ENCODE measurements at places on chromosomes 6 and 20.

- no peak for DNase-seq
Measured at GRCh38 chr20:35040646-35041045, 52.0 kb downstream of the TRPC4AP start.

GRCh38 chr6:145110109-145110508 is 625.2 kb downstream of the EPM2A start:
- DNase-seq = no peak

GRCh38 chr6:128339635-128340450 is 180.6 kb downstream of the PTPRK start:
- peak; percentile 60 for DNase-seq

GRCh38 chr6:170271771-170272314 is 19.0 kb downstream of the DLL1 start:
- no peak for DNase-seq

GRCh38 chr6:41439524-41440418 is 104.4 kb downstream of the NCR2 start:
- no peak for DNase-seq

GRCh38 chr6:36508532-36508931 is 38.7 kb downstream of the STK38 start:
- no peak for DNase-seq

- DNase-seq = no peak
Measured at GRCh38 chr20:32476684-32477593, 108.2 kb downstream of the NOL4L start.

- no peak for DNase-seq
Measured at GRCh38 chr6:165973473-165973872, 194.2 kb downstream of the TBXT start.

DNA sequence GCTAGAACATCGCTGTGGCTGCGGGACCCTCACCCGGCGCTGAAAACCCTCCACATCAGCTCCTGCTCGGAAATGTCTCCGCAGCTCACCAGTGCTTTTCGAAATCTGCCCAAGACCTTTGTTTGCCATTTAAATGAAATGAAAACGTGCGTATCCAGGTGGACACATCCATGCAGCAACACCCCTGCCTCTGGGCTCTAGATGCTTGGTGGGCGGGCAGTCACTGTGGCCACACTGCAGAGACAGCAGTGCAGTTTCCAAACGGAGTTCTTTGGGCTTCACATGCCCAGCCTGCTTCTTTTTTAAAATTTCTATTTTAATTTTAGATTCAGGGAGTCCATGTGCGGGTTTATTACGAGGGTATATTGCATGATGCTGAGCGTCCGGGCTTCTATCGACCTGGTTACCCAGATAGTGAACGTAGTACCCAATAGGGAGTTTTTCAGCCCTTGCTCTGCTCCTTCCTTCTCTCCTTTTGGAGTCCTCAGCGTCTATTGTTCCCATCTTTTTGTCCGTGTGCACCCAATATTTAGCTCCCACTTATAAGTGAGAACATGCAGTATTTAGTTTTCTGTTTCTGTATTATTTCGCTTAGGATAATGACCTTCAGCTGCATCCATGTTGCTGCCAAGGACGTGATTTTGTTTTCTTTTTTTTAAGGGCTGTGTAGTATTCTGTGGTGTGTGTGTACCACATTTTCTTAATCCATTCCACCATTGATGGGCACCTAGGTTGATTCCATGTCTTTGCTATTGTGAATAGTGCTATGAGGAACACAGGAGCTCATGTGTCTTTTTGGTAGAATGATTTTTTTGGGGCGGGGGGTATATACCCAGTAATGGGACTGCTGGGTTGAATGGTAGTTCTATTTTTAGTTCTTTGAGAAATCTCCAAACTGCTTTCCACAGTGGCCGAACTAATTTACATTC is 4.8 kb upstream of the TUBB2B start:
- no peak for DNase-seq

DNA sequence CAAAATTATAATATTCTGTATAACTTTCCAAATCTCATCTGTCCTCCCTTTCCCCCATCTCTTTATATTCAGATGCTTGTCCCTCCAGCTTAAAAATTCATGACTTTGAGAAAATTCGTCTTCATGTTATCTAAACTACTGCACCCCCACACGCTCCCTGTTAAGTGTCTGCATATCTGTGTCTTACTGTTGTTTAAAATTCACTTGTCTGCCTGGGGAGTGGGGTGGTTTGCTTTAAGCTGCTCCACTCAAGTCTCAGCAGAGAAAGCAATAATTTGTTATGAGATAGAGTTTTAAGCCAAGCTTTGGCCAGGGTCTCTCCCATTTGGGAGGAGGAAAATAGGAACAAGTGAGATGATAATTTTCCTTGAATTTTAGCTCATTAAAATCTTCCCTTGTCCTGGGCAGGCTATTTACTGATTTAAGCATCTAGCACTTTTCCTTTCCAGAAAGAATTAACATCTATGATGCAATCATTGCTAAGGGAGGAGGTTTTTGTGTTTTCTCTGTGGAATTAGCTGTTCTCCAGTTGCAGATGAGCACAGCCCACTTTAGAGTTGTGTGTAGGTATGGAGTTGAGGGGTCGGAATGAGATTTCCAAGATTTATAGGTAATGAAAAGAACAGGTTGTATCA is 36.8 kb downstream of the MTHFD1L start:
- DNase-seq = peak; percentile 53

- no peak for DNase-seq
Measured at GRCh38 chr6:143141442-143141841, 80.8 kb downstream of the AIG1 start.

DNA sequence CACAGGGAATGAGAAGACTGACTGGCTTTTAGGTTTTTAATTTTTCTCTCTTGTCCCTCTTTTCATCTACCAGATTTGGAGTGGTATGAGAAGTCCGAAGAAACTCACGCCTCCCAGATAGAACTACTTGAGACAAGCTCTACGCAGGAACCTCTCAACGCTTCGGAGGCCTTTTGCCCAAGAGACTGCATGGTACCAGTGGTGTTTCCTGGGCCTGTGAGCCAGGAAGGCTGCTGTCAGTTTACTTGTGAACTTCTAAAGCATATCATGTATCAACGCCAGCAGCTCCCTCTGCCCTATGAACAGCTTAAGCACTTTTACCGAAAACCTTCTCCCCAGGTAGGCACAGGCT is 644 bp downstream of the MAD2L1BP start:
- DNase-seq = peak; percentile 39

DNA sequence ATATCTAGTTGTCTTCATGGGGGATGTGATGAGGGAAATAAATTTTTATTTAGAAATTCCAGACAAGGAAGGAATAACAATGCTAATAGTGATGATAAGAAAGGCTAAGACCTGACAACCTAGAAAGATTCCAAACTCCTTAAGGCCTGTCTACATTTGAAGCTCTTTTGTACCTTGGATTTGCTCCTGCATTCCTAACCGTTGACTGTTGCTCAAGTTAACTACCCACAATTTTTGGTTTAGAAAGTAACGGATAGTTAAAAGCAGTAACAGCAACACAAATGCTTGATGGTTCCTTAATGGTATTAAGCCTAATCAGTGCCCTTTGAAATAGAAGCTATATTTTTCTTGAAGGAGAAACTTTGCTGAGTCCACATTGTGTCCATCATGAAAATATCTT is 52.9 kb downstream of the TRMT11 start:
- peak; percentile 72 for DNase-seq

DNA sequence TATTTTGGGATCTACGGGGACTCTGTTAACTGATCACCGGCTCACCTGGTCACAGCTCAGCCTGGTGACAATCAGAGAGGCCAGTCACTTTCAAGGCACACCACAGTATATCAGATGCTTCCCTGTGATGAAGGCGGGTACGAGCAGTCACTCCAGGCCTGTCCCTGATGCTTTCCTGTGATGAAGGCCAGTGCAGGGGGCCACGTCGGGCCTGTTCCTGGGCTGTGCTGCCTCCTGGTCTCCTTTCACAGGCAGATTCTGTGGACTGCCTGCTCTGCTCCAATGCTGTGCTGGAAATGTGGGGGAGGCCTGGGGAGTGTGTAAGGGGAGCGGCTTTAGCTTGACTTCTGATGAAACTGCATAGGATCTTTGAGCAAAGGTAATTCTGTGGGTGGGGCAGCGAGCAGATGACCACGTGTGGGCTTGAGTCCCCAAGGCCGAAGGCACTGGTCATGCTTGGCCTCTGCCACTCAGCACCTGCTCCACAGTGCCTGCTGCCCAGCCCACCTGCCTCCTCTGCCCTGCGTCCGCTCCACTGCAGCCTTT is 372.6 kb downstream of the TAF4 start:
- no peak for DNase-seq

DNA sequence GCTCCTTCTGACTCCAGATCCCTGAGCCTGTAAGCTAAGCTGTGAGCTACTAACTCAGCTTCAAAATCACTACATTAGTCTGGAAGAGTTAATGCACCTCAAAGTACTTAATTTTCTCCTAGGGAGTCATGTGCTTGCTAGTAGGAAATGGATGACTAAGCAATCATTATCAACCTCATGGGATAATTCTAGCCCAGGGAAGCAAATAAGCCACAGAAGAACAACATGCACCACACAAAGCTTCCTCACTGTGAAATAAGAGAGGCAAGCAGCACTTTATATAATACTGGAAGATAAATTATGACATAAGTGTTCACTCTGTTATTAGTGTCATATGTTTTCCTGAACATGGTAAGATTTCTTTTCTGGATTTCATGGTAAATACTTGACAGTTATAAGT is 57.9 kb upstream of the RCAN2 start:
- peak; percentile 29 for DNase-seq

DNA sequence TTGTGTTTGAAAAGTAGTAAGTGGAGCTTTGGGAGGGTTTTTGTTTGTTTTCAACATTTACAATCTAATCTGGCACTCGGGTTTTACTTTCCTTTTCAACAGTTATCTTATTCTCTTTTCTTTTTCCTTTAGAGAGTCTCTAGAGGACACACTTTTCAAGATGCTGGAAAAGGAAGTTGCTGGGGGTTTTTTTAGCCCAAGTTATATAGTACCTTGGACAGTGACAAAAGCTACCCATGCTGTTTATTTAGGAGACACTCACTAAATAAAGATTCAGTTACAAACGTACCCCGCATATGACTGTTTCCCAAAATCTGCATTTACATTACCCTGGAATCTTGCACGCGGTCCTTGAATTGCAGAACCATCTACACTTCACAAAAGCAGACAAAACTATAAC is 78.8 kb downstream of the MAP7 start:
- DNase-seq = peak; percentile 2
